Posterior vena cava (tissue), 2 donors: ENCODE measurements at places on chromosomes 3 and 15. TPM values are rescaled to one million over a fixed set of nuclear protein-coding genes. Genes with fewer than 3 reads are reported as not detected.

- no peak for DNase-seq
Observed at GRCh38 chr3:31232055-31233025, 300.4 kb upstream of the STT3B start.

DNA sequence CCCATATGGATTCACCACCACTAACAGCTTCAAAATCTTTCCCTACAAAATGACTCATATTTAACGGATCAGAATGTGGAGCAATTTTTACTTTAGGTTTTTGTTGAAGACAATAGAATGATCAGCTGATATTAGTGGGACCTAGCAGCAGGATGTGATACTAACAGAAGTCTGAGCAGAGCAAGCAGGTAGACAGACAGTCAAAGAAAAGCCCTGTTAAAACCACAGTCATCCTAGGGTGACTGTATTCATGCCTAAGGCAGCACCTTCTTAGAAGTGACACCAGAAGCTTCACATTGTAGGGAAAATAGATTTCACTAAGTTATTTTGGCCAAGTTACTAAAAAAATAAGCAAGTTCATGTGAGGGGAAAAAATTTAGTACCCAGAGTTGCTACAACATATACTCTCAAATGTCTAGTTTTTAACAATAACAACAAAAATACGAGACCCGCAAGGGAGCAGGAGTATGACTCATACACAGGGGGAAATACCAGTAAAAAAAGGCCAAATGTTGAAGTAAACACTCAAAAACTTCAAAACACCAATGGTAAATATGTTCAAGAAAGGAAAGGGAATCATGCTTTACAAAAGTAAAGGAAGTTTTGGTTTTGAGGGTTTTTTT is 590.9 kb downstream of the EPHA3 start:
- no peak for DNase-seq

GRCh38 chr3:149378478-149379309 is 1.2 kb upstream of the TM4SF1 start:
- no peak for DNase-seq

GRCh38 chr3:32899265-32899664 is 52.2 kb upstream of the CCR4 start:
- no peak for DNase-seq

PPP1R2 gene
- 56.7 TPM for total RNA-seq

GRCh38 chr15:99103279-99103678 is 1.6 kb upstream of the SYNM start:
- DNase-seq: peak; percentile 75
